ENCODE measurements at places on chromosomes 3 and 15.

DNA sequence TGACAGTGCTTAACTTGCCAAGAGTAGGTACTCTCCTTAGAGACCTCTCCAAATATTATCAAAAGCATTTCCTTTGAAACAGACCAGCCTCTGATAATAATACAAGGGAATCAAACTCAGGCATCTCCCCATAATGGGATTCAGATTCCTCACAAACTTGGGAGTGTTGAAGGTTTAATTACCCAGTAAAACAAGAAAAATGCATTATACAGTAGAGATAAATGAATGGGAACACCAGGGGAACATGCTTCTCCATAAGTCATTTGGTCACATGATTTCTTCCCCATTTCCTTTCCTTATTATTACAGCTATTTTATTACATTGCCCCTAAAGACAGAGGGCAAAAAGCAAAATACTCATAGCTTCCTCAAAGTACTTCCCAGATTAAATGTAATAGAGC, 325.0 kb upstream of the CDIN1 start:
- no peak for DNase-seq

DNA sequence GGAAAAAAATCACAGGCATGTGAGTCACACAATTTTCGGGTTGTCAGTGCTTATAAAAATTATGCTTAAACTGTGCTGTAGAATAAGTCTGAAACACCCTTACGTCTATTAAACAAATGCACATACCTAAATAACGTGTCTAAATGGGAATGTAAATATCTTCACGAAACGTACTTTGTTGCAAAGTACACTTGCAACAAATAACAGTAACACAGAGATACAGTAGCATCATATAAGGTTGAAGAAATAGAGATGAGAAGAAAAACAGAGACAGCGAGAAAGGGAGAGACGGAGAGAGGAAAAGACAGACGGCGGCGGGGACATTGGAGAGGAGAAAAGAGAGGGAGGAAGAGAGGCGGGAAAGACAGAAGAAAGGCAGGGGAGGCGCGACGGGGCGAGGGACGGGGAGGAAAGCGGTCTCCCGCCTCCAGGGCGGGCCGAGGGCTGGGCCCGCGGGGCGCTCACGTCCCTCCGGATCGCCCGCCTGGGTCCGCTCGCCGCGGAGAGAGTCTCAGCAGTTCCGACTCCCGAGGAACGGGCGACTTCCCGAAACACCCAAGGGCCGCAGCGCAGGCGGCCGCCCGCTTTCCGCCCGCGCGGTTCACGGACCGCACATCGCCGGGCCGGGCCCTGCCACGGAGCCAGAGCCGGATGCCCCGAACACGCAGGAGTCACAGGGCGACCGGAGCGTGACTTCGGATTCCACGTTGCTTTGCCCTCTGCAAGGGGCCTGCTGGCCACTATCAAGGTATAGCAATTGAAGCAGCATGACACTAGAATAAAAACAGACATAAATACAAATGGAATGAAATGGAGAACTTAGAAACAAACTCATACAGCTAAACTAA, 153.4 kb downstream of the LMLN start:
- no peak for DNase-seq

DNA sequence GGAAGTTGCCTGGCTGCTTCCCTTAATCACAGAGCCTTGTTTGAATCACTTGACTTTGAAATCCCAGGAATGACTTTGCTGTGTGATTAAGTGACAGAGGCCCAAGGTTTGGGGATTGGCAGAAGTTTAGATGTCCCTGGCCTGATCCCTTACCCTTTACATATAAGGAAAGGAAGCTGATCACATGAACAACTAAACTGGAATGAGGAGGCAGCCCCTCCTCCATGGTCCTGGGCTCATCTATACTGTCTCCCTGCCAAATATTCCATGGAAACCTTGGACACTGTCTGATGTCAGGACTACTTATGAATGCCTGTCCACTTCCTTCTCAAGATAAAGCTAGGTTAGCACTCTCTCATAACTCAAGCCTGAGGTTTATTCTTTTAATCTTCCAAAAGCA, 181.3 kb upstream of the CTDSPL start:
- DNase-seq = no peak

DNA sequence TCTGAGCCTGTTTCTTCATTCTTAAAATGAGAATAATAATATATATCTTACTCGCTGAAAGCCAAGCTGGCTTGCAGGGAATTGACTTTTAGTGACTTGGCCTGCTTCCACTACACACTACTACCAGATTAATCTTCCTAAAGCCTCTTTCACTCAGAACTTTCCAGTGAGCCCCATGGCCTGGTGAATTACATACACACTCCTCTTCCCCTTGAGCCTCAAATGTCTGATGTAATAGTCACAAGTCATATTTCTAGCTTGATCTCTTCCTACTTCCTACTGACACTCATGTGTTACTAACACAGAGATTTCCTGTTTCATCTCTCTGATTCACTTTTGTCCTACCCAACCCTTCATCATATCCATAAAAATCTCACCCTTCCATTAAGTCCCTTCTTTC, 82.7 kb upstream of the SOX2 start:
- no peak for DNase-seq

DNA sequence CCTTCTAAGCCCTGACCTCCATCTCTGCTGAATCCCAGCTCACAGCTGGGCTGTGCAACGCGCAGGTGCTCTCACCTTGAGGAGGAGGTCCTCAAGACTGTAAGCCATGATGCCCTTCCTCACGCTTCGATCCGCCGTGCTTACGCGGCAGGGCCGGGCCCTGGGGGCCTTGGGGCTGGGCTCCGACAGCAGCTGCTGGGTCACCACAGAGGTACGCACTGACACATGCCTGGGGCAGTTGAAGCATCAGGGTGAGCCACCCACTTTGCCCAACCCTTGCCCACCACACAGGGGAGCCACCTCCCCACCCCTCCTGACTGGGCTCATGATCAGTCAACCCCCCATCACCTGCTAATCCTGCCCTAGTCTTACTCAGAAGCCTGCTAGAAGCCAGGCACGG, 3.1 kb downstream of the CIDEC start:
- DNase-seq = no peak

DNA sequence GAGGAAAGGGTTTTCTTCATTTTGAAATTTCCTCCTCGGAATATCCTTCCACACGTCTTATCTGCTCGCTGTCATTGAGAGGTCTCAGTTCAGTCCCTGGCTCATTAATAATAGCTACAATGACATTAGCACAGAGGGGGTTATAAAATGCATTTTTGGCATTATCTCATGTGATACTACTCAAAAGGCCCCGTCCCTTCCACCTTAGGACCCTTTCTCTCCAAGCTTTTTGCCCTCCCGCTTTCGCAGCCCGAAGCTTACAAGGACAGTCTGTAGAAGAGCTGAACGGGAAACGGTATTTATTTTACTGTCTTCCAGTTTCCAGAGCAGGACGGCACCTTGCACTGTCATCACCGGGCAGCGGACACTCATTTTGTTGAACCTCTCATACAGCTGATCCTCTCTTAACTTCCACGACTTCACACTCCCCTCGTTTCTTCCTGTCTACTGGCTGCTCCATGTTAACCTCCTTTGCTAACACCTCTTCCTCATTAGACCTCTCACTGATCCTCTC, 5.6 kb upstream of the PLEKHO2 start:
- DNase-seq = no peak

- DNase-seq = no peak
These were observed 34.9 kb upstream of the PPP4R2 start for GRCh38 chr3:72961752-72962151.

- no peak for DNase-seq
These were observed 34.0 kb downstream of the BHLHE40 start for GRCh38 chr3:5013021-5013906.

DNA sequence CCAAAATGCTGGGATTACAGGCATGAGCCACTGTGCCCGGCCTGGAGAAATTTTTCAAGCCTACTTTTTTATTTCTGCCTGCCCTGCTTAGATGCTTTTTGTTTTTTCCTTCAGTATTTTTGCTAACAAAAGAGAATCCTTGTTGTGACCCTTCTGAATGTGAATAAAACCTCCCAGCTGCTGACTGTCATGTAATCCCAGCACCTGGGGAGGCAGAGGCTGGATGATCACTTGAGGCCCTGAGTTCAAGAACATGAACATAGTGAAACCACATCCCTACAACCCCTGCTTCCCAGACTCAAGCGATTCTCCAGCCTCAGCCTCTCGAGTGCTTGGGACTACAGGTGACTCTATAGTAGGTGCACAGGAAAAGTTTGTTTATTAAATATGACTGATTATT, 84.9 kb downstream of the SOX2 start:
- no peak for DNase-seq

GRCh38 chr15:95664450-95664849, 666.0 kb upstream of the NR2F2 start:
- no peak for DNase-seq

- no peak for DNase-seq
These were observed 110.3 kb upstream of the ALDH1A3 start for GRCh38 chr15:100769043-100769974.

DNA sequence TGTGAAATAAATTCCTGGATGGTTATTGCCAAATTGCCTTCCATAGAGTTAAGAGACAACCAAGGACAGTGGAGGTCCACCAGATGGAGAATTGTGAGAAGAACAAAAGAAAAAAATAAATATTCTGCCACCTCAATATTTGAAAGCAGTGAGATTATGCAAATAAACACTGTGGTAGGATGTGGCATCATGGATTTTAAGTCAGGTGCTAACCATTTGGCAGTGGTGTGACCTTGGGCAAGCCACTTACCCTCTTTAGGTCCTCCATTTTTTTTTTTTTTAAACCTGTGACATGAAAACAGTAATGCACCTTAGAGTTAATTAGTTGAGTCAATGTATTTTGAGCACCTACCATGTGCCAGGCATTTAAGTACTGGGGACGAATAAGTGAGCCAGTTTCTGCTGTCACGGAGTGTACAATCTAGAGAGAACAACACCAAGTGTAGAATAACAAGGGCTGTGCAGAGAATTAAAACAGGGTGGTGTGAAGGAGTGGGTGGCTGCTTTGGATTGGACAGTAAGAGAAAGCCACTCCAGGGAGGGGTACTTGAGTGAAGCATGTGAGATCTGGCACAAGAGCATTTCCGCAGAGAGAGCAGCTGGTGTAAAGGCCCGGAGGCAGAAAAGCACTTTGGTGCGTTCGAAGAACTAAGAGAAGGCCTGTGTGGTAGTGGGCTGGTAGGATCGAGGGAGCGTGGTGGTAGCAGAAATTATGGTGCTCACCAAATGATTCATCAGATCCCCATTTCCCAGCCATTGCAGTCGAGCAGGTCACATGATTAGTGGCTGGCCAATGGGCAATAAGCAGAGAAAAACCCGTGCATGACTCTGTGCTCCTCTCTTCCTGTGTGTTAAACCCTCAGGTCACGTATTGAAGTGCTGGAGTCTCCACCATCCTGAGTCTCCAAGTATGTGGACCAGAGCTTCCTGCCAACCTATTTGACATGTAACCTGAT, 39.2 kb downstream of the CCK start:
- DNase-seq = no peak

DNA sequence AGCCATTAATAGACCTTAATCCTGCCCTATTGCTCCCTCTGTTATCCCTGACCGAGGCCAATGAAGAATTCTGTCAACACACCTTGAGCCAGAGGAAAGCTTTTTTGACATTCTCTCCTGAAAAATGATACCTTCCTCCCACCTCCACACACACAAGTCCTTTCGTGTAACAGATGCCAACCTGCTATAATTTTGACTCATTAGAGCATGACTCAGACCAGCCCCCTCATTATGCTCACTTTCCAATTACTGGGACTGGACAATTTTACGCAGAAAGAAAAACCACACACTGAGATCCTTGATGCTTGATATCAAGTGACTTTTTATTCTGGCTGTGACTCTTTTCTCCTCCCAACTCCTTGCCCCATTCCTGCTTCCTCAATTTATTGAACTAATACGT, 50.9 kb downstream of the LSAMP start:
- DNase-seq = peak; percentile 90

DNA sequence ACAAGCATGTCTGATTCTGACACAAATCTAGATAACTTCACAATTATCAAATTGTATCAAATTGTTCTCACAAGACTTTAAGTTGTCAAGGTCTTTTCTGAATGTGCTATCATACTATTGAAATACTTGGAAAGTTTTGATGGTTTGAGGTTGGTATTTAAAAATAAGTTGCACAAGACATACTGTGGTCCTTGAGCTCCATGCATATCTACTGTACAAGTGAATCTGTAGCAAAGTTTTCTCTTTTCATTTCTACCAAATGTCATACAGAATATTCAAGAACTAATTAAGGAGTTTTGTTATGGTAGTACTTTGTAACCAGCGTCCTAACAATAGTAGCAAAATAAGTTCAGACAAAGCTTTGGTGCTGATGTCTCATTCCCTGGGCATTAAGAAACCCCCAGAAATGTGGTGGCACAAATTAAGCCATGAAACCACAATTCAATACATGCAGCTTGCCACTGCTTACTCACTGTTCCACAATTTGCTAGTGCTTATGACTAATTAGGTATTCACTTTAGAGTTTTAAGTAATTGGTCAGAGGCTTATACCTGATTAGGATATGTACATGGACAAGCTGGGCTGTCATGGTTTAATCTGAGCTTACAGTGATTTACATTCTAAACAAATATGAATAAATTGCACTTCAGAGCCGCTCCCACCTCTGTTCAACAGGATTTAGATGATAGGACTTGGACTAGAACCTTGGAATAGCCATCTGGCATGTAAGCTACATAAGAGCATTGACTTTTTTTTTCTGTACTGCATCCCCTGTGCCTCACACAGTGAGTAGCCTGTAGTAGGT, 8.8 kb downstream of the TBC1D23 start:
- DNase-seq = no peak

- DNase-seq = no peak
These were observed 266.9 kb upstream of the STT3B start for GRCh38 chr3:31265646-31266428.

DNA sequence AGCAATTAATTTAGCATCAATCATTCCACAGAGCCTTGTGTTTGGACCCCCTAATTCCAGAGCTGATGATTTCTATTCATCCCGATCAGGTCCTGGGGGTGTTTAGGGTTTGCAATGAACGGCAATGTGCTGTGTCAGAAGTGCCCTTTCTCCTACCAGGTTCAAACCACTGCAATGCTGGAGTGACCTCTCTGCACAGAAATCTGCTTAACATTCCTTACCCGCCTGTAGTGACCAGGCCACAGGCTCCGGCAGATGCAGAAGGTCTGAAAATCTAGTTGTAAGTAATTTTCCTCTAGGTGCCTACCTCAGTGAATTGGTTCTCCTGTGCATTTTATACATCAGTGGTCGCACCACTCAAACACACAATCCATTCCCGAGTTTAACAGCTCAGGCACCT, 725.3 kb upstream of the CFAP20DC start:
- DNase-seq = no peak
